Suppressor macrophage treated with lipopolysaccharide for 1 hour (primary cell): ENCODE measurements at places on chromosomes 4 and X.

GRCh38 chr4:51995647-51996220 lies 24.4 kb downstream of the LRRC66 start:
- no peak for DNase-seq

GRCh38 chrX:2898846-2899512 lies 30.2 kb downstream of the ARSD start:
- no peak for DNase-seq

DNA sequence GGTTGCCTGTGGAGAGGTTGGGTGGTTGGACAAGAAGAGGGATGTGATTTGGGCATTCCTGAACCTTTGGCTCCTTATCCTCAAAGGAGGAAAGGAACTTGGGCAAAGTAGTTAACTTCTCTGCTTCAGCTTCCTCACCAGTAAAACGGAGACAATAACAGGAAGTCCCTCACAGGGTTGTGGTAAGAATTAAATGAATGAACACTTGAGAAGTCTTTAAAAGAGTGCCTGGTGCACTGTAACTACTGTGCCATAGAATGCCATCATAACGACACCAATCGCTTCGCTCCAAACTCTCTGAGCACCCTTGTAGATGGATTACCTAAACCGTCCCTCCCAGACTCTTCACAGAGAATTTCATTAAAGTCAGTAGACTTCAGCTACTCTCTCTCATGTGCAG lies 10.5 kb downstream of the ZCCHC18 start:
- no peak for DNase-seq

DNA sequence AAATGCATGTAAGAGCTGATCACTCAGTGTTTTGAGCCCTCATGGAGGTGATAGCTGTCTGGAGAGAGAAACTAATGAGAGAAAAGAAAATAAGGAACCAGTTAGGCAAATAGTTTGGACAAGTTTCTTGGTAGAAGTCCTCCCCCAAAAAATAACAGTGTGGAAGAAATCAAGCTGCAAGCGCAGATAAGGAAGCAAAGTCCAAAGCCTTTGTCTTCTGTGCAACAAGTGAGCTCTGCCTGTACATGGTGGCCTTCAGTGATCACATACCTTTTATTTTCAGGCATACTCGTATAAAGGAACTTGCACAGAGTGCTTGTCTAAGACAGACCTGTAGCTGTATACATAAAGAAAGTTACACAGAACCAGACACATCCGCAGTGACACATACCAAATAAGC lies 2.5 kb upstream of the UGT2A3 start:
- no peak for DNase-seq

GRCh38 chr4:78732332-78733104 lies 43.6 kb upstream of the BMP2K start:
- no peak for DNase-seq

GRCh38 chrX:151741606-151742005 lies 7.1 kb downstream of the CNGA2 start:
- DNase-seq = no peak

DNA sequence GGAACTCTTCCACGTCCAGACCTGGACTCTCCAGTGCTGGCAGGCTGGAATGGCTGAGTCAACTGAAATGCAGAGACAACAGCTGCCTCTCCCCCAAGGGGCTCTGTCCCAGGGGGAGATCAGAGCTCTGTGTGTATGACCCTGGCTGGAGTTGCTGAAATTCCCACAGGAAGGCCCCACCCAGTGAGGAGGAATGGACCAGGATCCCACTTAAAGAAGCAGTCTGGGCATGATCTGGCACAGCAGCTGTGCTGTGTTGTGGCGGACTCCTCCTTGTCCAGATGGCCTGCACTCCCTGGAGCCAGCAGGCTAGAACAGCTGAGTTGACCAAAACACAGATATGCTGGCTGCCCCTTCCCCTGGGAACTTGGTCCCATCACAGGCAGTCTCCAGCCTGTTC lies 25.4 kb downstream of the C4orf17 start:
- DNase-seq = no peak

GRCh38 chr4:10448991-10449390 lies 8.2 kb downstream of the ZNF518B start:
- DNase-seq = no peak

DNA sequence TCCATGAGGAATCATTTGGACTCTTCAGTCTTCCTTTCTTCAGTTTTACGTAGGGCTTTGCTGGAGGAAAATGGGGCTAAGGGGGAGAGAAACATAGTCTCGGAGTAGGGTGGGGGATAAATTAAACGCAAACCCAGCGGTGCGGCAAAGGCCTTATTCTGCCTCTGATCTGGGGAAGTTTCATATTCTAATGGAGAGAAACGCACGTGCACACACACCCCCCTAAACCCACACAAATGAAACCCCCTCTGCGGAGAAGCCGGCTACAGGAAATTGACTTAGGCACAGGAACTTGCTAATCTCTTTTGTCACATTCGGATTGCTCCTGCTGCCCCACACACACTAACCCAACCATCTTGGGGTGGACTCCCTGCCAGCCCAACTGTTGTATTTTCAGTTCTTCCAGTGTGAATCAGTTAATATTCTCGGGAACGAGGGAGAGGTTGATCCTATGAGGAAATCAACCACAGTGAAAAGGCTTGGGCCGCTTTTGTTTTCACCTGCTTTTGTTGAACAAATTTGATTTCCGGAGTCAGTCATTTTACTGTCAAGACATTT lies at the start of gene RHOH:
Gene RHOH, plus strand, starts transcription at position 308 of the 558 bp plus-strand sequence. CDS start 46,356 bp downstream, outside the sequence.
- DNase-seq = peak; percentile 54

DNA sequence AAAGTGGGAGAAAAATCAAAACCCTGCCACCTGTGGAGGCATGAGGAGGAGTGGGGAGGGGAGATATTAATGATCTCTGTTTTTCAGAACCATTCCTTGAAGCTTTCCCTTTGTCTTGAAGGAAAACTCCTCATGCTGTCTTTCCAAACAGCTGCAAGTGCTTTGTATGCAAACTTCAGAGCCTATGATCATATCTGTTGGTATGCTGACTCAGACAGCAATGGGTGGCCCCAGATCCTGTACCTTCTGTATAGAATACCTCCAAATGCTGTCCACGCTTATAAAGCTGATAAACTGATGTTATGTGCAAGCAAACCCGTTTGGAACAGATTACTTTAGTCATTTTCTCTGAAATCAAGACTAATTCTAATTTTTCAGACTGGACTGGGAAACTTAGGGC lies 31.9 kb downstream of the BMP15 start:
- no peak for DNase-seq

DNA sequence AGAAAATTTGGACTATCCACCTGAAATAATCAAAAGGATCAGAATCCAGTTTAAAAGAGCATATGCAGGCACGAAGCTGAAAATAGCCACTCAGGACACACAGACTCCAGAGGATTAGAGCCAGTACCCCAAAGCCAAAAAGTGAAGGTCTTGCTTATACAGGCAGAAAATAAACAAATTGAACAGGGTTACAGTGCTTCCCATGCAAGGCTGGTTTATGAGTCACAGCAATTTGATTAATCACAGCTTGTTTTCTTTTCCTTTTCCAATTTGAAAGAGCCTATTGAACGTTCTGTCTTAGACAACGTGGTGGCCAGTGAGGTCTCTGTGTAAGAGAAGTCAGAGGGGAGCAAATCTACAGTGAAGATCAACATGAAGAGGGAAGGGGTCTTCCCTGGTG lies 10.2 kb downstream of the HGFAC start:
- no peak for DNase-seq

- DNase-seq = no peak
Measured at GRCh38 chrX:107420571-107420970, 28.9 kb upstream of the FRMPD3 start.

DNA sequence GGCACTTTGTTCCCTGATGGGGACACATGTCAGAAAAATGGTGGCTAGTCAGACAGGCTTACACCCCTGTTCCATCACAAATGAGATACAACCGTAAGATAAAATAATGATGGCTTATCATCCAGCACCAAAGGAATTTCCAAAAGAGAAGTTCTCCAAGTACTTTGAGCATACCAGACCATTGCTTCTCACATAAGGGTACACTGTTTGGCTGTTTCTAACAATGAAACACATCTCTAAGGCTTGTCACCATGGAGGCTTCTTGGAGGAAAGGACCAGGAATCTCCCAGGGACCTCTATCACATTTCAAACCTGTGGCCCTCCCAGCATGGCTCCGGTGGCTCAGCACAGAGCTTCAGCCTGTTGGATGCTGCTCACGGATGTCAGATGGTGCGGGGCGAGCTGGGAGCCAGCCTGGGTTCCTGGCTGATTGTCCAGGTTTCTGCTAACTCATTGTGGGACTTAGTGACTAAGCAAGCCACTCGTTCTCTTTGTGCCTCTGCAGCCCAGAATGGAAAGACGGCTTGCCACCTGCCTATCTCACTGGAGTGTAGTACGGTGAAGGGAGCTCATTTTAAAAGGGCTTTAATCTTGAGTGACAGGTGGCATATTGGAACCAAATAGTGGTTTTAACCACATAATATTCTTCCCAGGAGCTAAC lies 54.5 kb downstream of the FHDC1 start:
- no peak for DNase-seq

GRCh38 chr4:169565606-169566005 lies 46.8 kb downstream of the NEK1 start:
- no peak for DNase-seq

- DNase-seq = peak; percentile 43
Measured at GRCh38 chr4:153472122-153473037, 6.2 kb downstream of the TMEM131L start.

DNA sequence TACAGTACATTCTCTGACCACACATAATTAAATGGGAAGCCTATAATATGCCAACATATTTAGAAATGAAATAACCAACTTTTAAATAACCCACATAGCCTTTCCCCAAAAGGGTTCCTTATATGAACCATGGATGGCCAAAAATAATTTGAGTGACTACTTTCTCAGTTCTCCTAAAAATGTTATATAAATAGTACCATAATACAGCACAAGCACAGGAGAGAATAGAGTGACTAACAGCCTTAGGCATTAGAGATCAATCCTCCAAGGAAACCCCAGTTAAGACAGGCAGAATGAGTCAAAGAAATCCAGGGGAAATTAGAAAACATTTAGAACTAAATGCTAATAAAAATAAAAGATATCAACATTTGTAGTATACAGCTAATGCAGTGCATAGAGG lies 50.2 kb downstream of the ANKRD17 start:
- DNase-seq = peak; percentile 62

GRCh38 chr4:82248903-82249632 lies 124.7 kb downstream of the HNRNPD start:
- DNase-seq = no peak

GRCh38 chr4:99708551-99708950 lies 50.9 kb upstream of the C4orf54 start:
- DNase-seq = no peak

GRCh38 chr4:41796545-41797210 lies 48.2 kb upstream of the PHOX2B start:
- DNase-seq = no peak

DNA sequence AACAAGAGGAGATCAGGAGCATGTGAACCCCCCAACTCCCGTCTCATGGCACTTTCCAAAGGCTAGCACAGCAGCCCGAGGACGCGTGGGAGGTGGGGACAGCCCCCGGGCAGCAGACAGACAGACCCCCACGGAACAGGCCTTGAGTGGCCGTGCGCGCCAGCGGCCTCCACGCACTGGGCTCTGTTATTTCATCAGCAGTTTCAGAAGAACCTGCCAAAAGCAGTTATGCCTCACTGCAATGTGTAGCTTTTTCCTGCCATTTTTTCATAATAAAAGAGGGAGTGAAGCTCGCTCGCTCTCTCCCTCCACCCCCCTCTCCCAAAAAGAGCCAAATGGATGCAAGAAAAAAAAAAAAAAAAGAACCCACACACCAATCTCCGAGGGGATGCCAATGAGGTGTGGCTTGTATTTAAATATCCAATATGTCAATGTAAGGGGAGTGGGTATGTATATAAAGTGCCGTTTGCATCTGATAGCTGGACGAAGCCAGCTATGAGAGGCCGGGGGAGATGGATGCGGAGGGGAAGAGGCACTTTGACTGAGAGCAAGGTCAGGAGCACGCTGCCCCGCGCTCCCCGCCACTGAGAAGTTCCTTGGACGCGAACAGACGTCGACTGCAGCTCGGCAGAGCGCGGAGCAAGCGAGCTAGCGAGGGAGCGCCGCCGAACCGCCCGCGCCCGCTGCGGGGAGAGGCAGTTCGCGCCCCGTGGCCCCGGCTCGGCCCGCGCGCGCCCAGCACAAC lies at the start of gene FGF16:
Gene FGF16, plus strand, starts transcription at position 482 of the 745 bp plus-strand sequence. CDS start 286 bp downstream, outside the sequence.
- DNase-seq = no peak

GRCh38 chr4:22906045-22906444 lies 213.3 kb downstream of the GBA3 start:
- DNase-seq = no peak

- no peak for DNase-seq
Measured at GRCh38 chr4:52996261-52997131, 134.4 kb downstream of the RASL11B start.

DNA sequence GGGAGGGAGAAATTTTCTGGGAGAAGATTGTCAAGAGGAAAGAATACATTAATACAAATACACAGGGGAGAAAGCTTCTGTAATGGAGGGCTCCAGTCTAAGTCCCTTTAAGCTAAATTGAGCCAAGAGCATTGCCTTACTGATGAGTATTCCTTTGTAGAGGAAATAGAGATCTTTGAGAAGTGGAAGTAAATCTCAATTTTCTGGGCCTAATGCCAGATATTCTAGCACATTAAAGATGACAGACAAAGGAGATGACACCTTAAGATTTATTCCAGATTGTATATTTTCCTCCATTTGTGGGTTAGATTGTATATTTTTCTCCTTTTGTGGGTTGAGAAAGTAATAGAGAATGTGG lies 28.5 kb upstream of the SMAD1 start:
- no peak for DNase-seq

DNA sequence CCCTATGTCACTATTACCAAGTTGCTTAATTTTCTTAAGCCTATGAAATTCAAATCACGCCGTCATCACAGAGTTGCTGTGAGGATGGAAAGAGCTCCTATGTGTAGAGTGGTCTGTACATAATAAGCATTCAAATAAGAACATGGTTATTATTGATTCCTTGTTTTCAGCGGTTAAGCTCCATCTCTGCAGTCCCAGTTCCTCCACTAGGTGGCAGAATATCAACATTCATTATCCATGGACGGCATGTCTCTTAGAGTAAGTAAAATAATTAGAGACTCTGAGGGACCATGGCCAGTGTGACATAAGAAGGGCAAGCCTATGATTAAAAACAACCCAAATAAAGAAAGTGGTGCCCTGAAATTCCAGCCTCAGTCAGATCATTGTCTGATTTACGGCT lies 132.5 kb upstream of the NHS start:
- peak; percentile 69 for DNase-seq

- no peak for DNase-seq
Measured at GRCh38 chrX:38500866-38501265, 60.5 kb upstream of the TSPAN7 start.

DNA sequence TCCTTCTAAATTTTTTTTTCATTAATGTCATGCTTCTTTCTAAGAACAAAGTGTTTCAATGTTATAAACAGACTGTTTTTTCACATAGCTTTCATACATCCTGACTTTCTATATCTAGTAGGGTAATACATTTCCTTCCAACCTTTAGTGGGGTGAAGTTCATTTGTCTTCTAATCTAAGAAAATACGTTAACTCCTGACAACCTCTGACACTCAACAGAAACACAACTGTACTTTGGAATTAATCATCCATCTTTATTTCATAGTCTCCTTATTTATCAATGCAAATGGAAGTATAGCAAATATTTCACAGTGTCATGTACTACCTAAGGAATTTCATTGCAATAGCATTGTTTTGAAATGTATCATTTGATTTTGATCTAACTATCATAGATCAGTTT lies 2.7 kb upstream of the MTTP start:
- no peak for DNase-seq

GRCh38 chr4:6137027-6137746 lies 63.2 kb downstream of the JAKMIP1 start:
- no peak for DNase-seq

GRCh38 chr4:3872834-3873313 lies 106.7 kb downstream of the ADRA2C start:
- DNase-seq = no peak

- DNase-seq = no peak
Measured at GRCh38 chrX:17081511-17081910, 135.1 kb downstream of the REPS2 start.
